Dorsolateral prefrontal cortex (tissue), 122 donors: ENCODE measurements at places on chromosomes 4 and X. TPM values are rescaled to one million over a fixed set of nuclear protein-coding genes. Genes with fewer than 3 reads are reported as not detected.

DCAF8L2 gene
- total RNA-seq, result not detected

HS6ST2 gene
- 9.1 TPM for total RNA-seq

ENPEP gene
- total RNA-seq, result 3.7 TPM

OPRPN gene
- total RNA-seq, result not detected

THAP9 gene
- 7.7 TPM for total RNA-seq

LRCH2 gene
- 10.8 TPM for total RNA-seq

HSFX3 gene
- not detected for total RNA-seq

TEX13D gene
- total RNA-seq, result 0.20 TPM

TMEM35A gene
- 48.4 TPM for total RNA-seq

DNAAF6 gene
- total RNA-seq, result not detected

LONRF3 gene
- total RNA-seq, result 9.7 TPM

TXK gene
- 0.93 TPM for total RNA-seq

TRIML2 gene
- total RNA-seq, result 1.00 TPM

MTNR1A gene
- total RNA-seq, result 0.36 TPM

MMRN1 gene
- total RNA-seq, result 0.50 TPM

GALNT7 gene
- 18.1 TPM for total RNA-seq

GNRHR gene
- total RNA-seq, result not detected

PAGE1 gene
- total RNA-seq, result not detected

MAGEA8 gene
- total RNA-seq, result not detected

FHDC1 gene
- 1.8 TPM for total RNA-seq

LEF1 gene
- 19.0 TPM for total RNA-seq

BMPR1B gene
- 27.5 TPM for total RNA-seq

RASGEF1B gene
- 17.0 TPM for total RNA-seq

CLGN gene
- 5.0 TPM for total RNA-seq

TRIM61 gene
- total RNA-seq, result 0.69 TPM

ANXA10 gene
- not detected for total RNA-seq

STK26 gene
- 2.1 TPM for total RNA-seq

FGFRL1 gene
- total RNA-seq, result 36.2 TPM

CT45A2 gene
- total RNA-seq, result not detected
